ENCODE measurements at places on chromosomes 1 and 21. TPM values are rescaled to one million over a fixed set of nuclear protein-coding genes. Genes with fewer than 3 reads are reported as not detected.

Gene NME7
- 23.2 TPM for total RNA-seq

Gene RAB25
- 0.50 TPM for total RNA-seq

Gene HFM1
- total RNA-seq, result not detected

Gene GPR3
- total RNA-seq, result 0.66 TPM

Gene CDC7
- total RNA-seq, result 27.7 TPM

Gene CHD5
- total RNA-seq, result 0.47 TPM

Gene CA14
- total RNA-seq, result not detected

Gene AGBL4
- total RNA-seq, result not detected

Gene TMEM183A
- total RNA-seq, result 78.3 TPM

Gene OR2L13
- not detected for total RNA-seq

Gene FAM167B
- total RNA-seq, result 0.78 TPM

Gene MPZ
- 3.4 TPM for total RNA-seq

Gene UBE2U
- not detected for total RNA-seq

Gene ABCA4
- not detected for total RNA-seq

Gene WLS
- not detected for total RNA-seq

Gene PTPN14
- 0.21 TPM for total RNA-seq

Gene FMOD
- not detected for total RNA-seq

Gene KCNT2
- not detected for total RNA-seq

Gene IVL
- total RNA-seq, result not detected

Gene OR2AK2
- not detected for total RNA-seq

Gene FCRL5
- 0.10 TPM for total RNA-seq

Gene OR2T35
- total RNA-seq, result not detected

Gene GPR61
- not detected for total RNA-seq

Gene RGS13
- total RNA-seq, result not detected

Gene PLEKHG5
- 2.8 TPM for total RNA-seq

Gene FMN2
- total RNA-seq, result not detected

Gene LRRC41
- total RNA-seq, result 32.6 TPM

Gene VWA1
- total RNA-seq, result 0.21 TPM

Gene MCOLN2
- total RNA-seq, result 12.9 TPM

Gene SRM
- total RNA-seq, result 154 TPM

Gene HAO2
- not detected for total RNA-seq

Gene ATP6V1G3
- total RNA-seq, result not detected

Gene PBX1
- total RNA-seq, result not detected

Gene LDLRAD1
- total RNA-seq, result not detected

Gene PALMD
- not detected for total RNA-seq

Gene FNDC10
- total RNA-seq, result 7.5 TPM

Gene OVAAL
- not detected for total RNA-seq

Gene LPAR3
- 0.94 TPM for total RNA-seq

Gene MXRA8
- total RNA-seq, result not detected

Gene PLOD1
- 26.1 TPM for total RNA-seq

Gene SAMD11
- total RNA-seq, result not detected

Gene WDR3
- 27.5 TPM for total RNA-seq

Gene ZNF669
- total RNA-seq, result 9.5 TPM

Gene CYP4A22
- total RNA-seq, result not detected

Gene AMY1C
- not detected for total RNA-seq

Gene ANGPTL1
- not detected for total RNA-seq

Gene MCM3AP
- 113 TPM for total RNA-seq

Gene HS2ST1
- total RNA-seq, result 25.3 TPM

Gene KCNK2
- total RNA-seq, result not detected

Gene TMEM82
- not detected for total RNA-seq

Gene AMY2A
- total RNA-seq, result not detected

Gene PADI2
- not detected for total RNA-seq

Gene FCGR3B
- not detected for total RNA-seq

Gene TMEM54
- total RNA-seq, result not detected

Measured in activated CD8-positive, alpha-beta T cell treated with anti-CD3 and anti-CD28 coated beads, Interleukin-2, amount 10 ng/mL, durations not matched to agents 7 days and 5 days (primary cell).